Liver (tissue), 10 donors: ENCODE measurements at places on chromosomes 4 and X.

DNA sequence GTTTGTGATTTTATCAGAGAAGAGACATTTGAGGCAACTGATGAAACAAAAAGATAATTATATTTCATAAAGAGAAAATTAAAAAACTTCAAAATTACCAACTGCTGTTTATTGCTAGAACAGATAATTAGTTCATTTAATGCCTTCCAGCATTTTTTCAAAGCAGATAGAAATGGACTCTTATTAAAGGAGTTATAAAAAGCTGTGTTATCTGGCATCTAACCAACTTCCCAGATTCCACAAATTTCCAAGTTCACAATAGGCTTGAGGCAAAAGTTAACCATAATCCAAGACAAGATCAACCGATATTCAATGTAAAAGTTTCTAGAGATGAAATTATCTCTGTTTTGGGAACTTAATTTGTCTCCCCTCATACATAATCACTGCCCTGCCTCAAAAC lies 152.4 kb downstream of the TSPAN5 start:
- no peak overlapping the region for H3K27ac ChIP-seq
- no peak for DNase-seq
- no peaks in the 10 kb centered on the region for H3K27me3 ChIP-seq
- no peaks in the 10 kb centered on the region for H3K36me3 ChIP-seq
- no peaks in the 10 kb centered on the region for H3K4me1 ChIP-seq
- H3K4me3 ChIP-seq: no peak overlapping the region

DNA sequence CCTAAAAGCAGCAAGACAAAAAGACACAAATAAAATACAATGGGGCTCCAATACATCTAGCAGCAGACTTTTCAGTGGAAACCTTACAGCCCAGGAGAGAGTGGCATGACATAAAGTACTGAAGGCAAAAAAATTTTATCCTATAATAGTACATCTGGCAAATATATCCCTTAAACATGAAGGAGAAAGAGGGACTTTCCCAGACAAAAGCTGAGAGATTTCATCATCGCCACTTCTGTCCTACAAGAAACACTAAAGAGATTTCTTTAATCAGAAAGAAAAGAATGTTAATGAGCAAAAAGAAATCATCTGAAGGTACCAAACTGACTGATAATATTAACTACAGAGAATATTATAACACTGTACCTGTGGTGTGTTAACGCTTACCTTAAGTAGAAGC lies 86.4 kb downstream of the ANKRD17 start:
- no peaks in the 10 kb centered on the region for H3K27me3 ChIP-seq
- no peak overlapping the region for H3K4me3 ChIP-seq
- DNase-seq: no peak
- H3K27ac ChIP-seq: no peak overlapping the region
- H3K36me3 ChIP-seq: peaks cover 7% of the 10 kb centered on the region

DNA sequence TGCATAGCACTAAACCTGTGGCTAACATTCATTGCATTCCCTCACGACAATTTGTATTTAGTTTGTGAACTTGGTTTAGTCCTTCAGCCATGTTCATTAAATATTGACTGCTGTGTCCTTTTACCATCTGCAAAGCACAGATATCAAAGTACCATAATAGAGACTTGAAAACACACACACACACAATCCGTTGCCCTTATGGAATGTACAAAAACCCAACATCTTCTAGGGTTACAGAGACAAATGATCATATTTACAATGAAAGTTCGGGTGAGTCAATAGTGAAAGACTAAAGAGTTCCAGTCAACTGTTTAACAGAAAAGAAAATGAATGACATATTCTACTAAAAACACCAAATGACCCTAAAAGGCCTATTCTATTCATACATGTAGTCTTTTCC lies 50.8 kb upstream of the TXK start:
- no peak overlapping the region for H3K27ac ChIP-seq
- H3K27me3 ChIP-seq: no peaks in the 10 kb centered on the region
- no peak overlapping the region for H3K4me3 ChIP-seq
- H3K36me3 ChIP-seq: no peaks in the 10 kb centered on the region

DNA sequence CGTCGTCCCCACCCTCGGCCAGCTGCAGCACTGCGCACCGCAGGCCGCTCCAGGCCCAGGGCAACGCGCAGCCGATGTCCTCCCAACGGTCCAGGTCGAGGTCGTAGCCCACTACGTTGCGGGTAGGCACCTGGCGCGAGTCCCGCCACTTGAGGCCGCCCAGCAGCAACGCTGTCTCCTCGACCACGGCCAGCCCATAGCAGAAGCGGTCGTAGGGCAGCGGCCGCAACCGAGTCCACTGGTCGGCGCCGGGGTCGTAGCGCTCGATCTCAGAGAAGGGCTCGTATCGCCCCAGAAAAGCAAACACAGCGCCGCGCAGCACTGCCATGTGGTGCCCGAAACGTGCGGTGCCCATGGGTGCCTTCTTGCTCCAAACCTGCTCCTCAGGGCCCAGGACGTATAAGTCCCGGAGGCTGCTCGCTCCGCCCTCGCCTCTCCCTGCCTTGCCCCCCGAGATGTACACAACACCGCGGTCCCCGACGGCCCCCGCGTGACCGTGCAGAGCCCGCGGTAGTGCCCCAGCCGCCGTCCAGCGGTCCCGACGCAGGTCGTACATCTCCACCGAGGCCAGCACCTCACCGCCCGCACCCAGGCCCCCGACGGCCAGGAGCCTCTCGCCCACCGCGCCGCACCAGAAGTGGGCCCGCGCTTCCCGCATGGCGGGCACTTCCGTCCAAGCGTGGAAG lies 2.1 kb downstream of the KLHL34 start:
- no peak for DNase-seq
- H3K27ac ChIP-seq: no peak overlapping the region
- no peaks in the 10 kb centered on the region for H3K36me3 ChIP-seq
- no peak overlapping the region for H3K4me3 ChIP-seq

DNA sequence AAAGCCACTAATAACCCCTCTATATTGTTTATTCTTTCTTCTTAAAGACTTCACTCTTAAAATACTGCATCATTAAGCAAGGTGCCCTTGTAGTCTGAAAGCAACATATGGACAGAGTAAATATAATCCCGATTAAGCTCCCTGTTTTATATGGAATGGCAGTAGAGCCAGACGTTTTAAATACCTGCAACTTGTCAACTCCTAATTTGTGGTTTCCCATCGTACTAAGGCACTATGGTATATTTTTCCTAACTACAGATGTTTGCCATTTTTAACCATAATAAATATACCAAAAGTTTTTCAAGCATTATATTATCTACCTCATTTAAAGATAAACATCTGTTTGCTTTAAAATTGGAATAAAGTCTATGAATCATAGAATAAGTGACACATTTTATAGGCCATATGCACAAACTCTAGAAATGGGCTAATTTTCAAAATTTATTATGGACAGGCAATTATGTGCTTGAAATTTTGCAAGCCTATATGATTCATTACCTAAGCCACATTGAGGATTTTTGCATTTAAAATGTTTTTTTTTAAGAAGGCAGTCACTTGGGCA lies 194.6 kb downstream of the FRMPD4 start:
- no peaks in the 10 kb centered on the region for H3K27me3 ChIP-seq
- H3K27ac ChIP-seq: no peak overlapping the region
- H3K4me3 ChIP-seq: no peak overlapping the region
- no peaks in the 10 kb centered on the region for H3K36me3 ChIP-seq
